ENCODE measurements at places on chromosomes 3 and 15.

DNA sequence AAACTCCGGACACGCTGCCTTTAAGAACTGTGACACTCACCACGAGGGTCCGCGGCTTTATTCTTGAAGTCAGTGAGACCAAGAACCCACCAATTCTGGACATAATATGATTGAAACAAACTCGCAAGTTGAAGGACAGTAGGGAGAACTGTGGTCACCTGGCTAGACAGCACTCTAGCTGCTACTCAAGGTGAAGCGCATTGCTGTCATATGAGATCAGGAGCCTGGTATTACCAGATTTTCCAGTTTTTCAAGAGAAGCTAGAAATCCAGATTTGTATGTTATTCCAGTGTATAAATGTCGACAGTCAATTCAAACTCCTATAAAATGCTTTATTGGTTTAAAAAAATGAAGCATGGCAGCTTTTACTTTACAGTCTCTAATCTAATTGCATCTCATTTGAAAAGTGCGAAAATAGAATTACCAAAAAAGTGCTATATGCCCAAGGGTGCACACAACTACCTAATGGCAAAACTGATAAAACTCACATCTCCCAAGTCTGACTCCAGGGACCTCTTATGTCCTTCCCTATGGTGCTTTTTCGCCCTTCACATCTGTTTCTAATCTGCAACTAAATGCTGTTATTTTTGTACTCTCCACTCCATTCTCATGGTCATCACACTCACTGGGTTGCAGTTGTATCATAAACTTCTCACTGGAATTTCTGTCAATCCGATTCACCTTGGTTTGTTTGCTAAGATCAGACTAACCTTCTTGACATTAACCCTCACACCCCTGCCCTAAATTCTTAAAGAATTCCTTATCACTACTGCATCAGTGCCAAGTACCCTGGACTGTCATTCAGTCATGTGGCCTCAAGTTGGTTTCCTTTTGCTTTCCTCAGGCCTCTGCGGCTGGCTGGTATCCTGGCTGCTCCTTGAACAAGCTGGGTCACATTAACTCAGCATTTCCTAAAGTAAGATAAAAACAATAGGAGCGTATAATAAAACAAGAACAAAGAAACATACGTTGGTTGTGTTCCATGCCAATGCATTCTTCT, 31.5 kb upstream of the ARHGEF26 start:
- DNase-seq: no peak

DNA sequence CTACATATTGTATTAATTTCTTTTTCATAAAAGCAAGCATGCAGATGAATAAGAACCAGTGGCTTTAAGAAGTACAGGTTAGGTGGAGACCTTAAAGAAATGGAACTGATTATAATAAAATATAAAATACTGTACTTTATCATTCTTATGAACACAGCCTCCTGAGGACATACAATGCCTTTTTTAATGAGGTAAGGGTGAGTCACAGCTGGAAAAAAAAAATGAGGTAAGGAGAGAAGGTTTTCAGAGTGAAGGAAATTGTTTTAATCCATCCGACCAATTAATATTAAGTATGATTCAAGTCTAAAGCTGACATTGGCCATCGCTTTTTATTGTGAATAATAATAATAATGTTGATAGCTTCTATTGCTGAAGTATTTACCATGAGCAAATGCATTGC, 170.3 kb upstream of the SOX2 start:
- DNase-seq: no peak

- no peak for DNase-seq
These were observed 15.4 kb downstream of the EDC3 start for GRCh38 chr15:74680456-74680855.

GRCh38 chr15:74312445-74313007, 54.9 kb downstream of the CYP11A1 start:
- no peak for DNase-seq

DNA sequence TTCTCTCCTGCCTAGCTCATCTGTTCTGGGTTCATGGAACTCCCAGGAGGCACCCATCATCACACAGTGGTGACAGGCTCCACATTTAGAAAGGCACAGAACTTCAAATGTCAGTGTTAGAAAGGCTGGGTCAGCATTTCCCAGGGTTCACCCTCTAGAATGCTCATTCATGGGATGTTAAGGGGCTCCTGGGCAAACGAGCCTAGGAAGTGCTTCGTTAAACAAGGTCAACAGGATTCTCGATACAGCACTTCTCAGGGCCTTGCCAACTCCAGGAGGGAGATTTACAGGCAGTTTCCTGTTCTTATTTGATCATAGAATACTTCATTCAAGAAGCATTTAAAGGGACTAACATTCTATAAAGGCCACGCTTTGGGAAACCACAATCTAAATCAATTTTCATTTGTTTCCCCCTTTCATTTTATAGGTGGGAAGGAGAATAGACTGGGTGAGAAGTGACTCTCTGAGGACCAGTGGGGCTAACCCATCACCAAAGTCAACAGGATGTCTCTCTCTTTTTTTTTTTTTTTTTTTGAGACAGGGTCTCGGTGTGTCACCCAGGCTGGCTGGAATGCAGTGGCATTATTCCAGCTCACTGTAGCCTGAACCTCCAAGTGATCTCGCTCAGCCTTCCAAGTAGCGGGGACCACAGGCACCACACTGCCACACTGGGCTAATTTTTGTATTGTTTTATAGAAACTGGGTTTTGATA, 14.3 kb downstream of the IGDCC4 start:
- DNase-seq: no peak

- DNase-seq: peak; percentile 43
These were observed 2.3 kb downstream of the SETD5 start for GRCh38 chr3:9399746-9400145.

DNA sequence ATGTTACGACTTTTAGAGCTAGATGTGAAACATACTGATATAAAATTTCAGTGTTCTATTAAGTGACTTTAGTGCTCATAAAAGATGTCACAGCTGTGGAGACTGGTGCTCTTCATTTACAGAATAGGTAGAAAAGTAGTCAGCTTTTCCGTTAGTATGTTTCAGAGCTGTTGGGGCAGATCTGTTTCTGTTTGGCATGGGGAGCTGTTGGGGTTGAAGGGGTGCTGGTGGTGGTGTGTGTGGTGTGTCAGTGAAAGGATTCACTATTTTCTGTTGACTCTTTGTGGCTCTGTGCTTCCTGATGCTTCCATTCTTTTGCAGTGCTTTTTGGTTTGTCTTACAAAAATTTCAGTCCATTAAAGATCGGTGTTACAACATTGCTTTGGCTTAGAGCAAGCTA, 3.2 kb downstream of the UBE2E2 start:
- DNase-seq: no peak
